Mesenteric fat pad (tissue), 1 donor: ENCODE measurements at places on chromosomes 12 and 14.

DNA sequence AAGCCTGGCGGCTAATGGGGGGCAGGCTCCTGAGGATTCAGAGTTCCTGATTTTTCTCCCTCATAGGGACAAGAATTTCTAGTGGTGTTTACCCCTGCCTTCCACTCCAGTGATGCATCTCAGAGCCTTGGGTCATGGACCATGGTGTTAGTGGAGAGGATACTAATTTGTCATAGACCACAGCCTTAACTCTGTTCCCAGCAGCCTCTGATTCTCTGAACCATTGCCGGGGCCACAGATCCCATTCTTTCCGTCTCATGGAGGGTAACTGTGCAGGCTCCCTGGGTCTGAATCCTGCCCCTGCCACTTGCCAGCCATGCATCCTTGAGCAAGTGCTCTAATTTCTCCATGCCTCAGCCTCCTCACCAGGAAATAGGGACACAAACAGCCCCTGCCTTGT lies 55.1 kb downstream of the RPH3A start:
- DNase-seq = no peak

GRCh38 chr12:58932806-58933681 lies 12.7 kb upstream of the LRIG3 start:
- DNase-seq = no peak

GRCh38 chr12:27276275-27276674 lies 32.2 kb downstream of the STK38L start:
- DNase-seq = no peak

DNA sequence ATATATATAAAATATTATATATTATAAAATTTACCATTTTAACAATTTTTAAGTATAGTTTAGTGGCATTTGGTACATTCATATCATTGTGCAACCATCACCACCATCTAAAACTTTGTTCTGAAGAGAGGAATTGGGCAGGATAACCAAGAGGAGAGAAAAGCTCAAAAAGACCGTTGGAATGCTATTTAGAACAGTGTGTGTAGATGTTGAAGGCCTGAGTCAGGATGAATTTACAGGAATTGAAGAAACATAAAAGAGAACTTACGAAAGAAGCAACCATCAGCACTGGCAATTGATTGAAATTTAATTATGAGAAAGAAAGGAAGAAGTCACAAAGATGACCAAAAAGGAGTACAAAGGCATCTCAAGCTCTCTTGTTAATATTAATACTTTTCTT lies 196.9 kb upstream of the PWP1 start:
- DNase-seq = no peak
